HCEC 1CT (cell line): ENCODE measurements at places on chromosomes 2 and 18.

- DNase-seq, result peak; percentile 78
Measured at GRCh38 chr2:160411167-160411566, 82.4 kb downstream of the RBMS1 start.

GRCh38 chr2:191617575-191617974, 60.4 kb upstream of the NABP1 start:
- no peak for DNase-seq

DNA sequence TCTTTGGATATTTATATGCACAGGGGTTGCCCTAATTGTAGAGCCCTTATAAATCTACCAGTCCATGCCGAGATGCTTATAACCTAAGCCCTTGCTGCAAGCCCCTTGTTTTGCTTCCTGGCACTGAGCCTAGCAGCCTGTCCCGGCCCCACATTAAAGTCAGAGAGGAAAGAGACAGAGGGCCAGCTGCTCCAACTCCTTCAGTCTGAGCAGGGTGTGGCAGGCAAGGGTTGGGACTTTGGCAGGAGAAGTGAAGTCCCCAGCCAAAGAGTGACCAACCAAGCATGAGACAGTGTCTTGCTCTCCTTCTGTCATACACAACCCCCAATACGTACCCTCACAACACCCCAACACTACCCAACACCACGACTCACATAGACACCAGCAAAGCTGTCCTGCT, 54.7 kb upstream of the FZD7 start:
- DNase-seq, result no peak

DNA sequence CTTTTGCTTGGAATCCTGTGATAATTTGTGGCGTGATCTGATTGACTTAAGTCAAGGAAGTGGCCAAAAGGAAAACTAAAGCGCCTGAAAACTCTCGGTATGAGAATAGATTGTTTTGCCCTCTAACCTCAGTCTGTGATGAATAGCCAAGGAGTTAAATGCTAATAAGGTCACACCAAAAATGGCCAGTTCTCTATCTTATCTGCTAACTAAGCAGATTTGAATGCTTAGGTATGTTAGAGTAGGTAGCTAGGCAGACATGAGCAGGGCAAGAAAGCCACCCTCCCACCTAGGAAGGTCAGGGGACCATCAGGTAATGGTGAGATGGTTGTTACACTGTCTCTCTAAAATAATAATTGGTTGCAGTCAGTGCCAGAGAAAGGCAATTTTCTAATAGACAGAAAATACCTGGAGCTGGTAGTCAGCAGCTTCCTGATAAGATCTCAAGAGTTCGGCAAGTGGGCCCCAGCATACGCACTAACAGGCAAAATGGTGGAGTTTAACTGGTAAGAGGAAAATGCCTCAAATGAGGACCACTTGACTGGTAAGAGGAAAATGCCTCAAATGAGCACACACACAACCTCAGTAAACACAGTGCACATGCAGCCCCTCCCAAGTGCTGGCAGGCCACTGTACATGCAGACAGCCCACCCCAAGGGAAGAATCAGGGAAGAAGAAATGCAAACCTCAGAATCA, 468.4 kb downstream of the MBD2 start:
- no peak for DNase-seq

DNA sequence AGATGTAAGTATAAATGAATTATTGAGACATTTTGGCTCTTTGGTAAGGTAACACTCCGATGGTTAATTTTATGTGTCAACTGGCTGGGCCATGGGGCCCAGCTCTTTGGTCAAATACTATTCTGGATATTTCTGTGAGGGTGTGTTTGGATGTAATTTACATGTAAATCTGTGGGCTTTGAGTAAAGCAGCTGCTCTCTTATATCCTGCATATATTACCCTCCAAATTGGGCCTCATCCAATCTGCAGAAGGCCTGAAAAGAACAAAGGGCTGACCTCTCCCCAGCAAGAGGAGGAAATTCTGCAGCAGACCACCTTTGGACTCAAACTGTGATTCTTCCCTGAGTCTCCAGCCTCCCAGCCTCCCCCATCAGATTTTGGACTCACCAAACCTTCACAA, 464.1 kb downstream of the PLCL1 start:
- no peak for DNase-seq

DNA sequence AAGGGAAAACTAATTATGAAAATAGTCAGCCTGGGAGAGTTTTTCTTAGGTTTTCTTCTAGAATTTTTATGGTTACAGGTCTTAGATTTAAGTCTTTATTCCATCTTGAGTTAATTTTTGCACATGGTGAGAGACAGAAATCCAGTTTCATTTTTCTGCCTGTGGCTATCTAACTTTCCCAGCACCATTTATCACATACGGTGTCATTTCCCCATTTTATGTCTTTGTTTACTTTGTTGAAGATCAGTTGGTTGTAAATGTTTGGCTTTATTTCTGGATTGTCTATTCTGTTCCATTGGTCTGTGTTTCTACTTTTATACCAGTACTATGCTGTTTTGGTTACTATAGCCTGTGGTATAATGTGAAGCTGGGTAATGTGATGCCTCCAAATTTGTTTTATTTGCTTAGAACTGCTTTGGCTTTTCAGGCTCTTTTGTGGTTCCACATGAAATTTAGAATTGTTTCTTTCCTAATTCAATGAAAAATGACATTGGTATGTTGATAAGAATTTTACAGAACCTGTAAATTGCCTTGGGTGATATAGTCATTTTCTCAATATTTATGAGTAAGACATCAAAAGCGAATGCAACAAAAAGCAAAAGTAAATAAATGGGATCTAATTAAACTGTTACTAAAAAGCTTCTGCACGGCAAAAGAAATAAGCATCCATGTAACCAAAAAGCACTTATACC, 146.1 kb upstream of the NOL4 start:
- no peak for DNase-seq

GRCh38 chr2:231931481-231931915, 5.3 kb upstream of the NPPC start:
- no peak for DNase-seq

- DNase-seq, result no peak
Measured at GRCh38 chr2:239278361-239278760, 122.5 kb downstream of the HDAC4 start.

- peak; percentile 87 for DNase-seq
Measured at GRCh38 chr2:230418341-230419016, 2.5 kb downstream of the SP100 start.

GRCh38 chr2:50143822-50144575, 887.9 kb downstream of the NRXN1 start:
- DNase-seq, result peak; percentile 20

DNA sequence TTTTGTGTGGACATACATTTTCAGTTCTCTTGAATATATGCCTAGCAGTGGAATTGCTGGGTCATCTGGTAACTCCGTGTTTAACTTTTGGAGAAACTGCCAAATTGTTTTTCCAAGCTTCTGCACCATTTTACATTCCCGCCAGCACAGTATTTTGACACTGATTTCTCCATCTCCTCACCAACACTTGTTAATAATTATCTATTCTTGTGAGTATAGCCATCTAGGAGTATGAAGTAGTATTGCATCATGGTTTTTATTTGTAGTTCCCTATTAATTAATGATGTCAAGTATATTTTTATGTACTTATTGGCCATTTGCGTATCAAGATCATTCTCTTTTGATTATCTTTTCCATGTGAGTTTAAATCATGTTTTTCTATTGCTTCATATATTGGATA, 17.9 kb upstream of the AOX1 start:
- DNase-seq, result no peak

DNA sequence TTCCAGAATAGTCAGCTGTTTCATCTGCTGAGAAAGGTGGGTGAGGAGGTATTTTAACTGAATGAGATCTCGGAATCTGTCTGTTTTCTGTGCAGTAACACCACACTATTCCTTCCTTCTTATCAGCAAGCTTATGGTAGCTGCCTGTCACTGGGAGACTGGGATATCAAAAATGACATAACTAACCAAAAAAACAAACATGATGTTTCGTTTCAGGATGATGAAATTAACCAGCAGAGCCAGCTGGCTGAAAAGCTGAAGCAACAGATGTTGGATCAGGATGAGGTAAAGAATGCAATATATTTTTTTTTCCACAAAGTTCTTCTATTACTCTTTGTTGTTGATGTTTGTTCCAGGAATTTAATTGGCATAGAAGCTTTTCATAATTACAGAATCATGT, 59.8 kb upstream of the LYPD6B start:
- peak; percentile 5 for DNase-seq

- DNase-seq, result no peak
Measured at GRCh38 chr2:106649306-106649705, 162.1 kb downstream of the CD8B2 start.
